ENCODE measurements at places on chromosomes 13 and 19. TPM values are rescaled to one million over a fixed set of nuclear protein-coding genes. Genes with fewer than 3 reads are reported as not detected.

The INSL3 gene
- not detected for total RNA-seq

The KLK10 gene
- not detected for total RNA-seq

The KCNJ14 gene
- 0.65 TPM for total RNA-seq

The FFAR2 gene
- total RNA-seq: 0.95 TPM

The KIR3DL2 gene
- total RNA-seq: not detected

The RASGRP4 gene
- 6.6 TPM for total RNA-seq

The EEF1AKMT1 gene
- 17.4 TPM for total RNA-seq

The ZNF285 gene
- total RNA-seq: 4.2 TPM

The FGF21 gene
- not detected for total RNA-seq

The CATSPERD gene
- not detected for total RNA-seq

The CYP4F8 gene
- total RNA-seq: not detected

The PROZ gene
- not detected for total RNA-seq

The TNFSF13B gene
- total RNA-seq: 13.0 TPM

GRCh38 chr19:51948975-51949374 lies 21.7 kb downstream of the ZNF613 start:
- no peak for DNase-seq

- no peak for DNase-seq
Observed at GRCh38 chr13:109577191-109577700, 209.1 kb downstream of the IRS2 start.

GRCh38 chr13:110391273-110391672 lies 84.2 kb downstream of the COL4A2 start:
- no peak for DNase-seq

DNA sequence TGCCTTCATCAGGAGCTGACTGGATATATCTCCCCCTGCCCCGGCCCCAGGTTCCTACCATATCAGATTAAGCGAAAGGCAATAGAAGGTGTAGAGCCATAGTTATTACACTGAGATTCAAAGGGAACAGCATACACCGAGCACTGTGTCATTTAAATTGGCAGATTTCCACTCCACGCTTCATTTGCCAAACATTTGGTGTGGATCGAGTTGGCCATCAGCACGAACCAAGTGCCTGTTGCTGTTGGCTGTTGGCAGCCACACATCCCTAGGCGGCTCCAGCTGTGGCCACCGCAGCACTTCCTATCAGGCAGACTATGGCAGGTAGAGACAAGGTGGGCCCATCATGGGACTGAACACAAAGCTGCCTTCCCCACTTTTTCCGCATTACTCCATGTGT lies 115.8 kb downstream of the CCNA1 start:
- DNase-seq: no peak

DNA sequence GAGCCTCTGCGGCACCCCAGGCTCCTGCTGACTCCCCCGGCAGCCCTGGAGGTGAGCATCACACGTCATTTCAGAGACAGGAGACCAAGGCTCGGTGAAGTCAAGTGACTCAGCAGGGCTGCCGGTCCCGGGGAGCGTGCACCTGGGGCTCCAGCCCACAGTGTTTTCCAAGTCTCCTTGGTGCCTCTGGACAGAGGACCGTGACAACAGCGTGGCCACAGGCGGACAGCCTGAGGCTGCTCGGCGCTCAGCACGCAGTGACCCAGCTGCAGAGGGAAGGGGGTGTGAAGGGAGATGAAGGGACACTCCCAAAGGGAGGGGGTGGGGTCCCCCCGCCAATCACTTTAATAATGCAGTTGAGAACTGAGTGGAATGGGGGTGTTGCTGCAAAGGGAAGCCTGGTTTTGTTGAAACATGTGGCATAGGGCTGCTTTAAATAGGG lies 17.5 kb upstream of the ASPDH start:
- no peak for DNase-seq

- peak; percentile 91 for DNase-seq
Observed at GRCh38 chr19:56637976-56638555, 4.9 kb upstream of the SMIM17 start.

DNA sequence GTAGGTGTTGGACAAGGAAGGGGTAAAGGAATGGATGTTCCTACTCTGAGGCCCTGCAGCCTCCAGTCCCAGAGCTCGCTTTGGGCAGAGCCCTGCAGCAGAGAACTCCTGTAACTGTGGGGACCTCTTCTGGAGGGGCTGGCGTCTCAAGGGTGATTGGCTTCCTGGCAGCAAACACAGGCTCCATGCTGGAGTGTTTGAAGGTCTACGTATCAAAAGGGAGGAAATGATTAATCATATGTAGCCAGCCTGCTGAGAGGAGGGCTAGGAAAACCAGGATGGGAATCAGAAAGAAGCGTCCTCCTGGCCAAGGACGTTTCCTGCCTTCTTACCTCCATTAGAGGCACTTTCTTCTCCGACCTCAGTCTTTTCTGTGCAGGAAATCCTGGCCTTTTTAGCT lies 208.5 kb downstream of the TSHZ3 start:
- no peak for DNase-seq

DNA sequence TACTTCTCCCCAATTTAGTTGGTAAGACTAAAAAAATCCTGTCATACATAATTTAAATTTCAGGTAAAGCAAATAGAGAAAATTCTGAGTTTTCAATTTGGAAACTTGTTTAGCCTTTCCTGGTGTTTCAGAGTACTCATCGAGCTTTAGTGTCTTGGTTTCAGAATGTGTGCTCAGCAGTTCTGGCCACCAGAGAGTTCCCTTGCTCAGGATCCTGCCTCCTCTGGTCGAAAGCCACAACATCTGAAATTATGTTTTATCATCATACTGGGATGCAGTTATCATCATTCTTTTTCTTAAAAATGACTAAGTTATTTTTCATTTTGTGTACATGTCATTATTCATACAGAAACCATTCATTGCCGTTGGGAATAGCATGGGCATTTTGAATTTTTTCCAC lies 263.2 kb upstream of the SPRY2 start:
- no peak for DNase-seq

DNA sequence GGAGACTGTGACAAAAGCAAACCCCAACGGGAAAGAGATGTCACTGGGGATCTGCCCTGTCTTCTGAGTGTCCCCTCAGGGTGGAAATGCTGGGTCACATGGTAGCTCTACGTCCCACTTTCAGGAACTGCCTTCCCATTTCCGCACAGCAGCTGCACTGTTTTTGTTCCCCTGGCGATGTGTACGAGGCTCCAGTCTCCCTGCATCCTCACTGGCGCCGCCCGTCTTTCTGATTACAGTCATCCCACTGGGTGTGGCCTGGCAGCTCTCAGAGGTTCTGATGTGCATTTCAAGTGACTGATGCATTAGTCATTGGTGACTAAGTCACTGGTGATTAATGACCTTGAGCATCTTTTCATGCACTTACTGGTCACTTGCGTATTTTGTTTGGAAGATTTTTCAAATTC lies 21.2 kb downstream of the PCID2 start:
- peak; percentile 97 for DNase-seq

DNA sequence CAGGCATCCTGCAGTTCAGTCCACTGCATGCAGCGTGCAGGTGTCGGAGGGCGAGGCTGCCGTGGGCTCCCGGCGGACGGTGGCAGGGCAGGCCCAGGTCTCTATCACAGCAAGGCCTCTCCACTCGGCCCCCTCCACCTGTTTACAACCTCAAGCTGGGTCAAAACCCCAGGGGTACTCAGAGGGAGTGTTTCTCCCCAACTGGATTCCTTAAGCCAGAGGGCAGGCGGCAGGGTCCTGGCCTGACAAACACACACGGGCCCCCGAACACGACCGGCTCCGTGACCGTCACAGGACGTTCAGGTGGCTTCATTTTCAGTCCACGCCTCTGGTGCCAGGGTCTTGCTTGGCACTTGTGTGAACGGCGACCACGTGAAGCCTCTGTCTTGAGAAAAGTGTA lies 23.5 kb downstream of the RASA3 start:
- DNase-seq: peak; percentile 55

DNA sequence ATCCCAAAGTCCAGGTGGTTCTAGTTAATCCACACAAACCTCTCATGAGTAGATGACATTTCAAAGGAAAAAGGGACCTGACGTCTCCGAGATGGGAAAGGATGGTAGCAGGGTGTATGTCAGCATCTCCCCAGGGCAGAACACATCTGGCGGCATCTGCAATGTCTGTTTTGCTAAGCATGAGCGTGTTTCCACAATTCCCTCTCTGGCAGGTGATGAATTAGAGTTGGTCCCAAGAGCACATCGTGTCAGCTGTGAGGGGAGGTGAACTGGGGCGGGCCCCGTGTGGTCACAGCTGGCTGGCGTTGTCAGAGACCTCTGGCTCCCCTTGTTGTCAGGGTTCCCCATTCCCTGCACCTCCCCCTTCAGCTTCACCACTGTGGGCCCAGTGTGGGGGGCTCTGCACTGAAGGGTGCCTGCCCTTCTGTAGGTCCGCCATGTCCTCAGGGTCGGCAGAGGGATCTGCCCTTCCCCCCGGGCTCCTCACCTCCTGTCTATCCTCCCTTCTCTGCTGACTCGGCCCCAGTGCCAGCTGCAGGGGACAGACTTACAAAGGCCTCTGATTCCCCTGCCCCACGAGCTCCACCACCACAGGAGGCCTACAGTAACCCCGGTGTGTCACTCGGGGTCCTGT lies 58.2 kb downstream of the CDADC1 start:
- DNase-seq: no peak

DNA sequence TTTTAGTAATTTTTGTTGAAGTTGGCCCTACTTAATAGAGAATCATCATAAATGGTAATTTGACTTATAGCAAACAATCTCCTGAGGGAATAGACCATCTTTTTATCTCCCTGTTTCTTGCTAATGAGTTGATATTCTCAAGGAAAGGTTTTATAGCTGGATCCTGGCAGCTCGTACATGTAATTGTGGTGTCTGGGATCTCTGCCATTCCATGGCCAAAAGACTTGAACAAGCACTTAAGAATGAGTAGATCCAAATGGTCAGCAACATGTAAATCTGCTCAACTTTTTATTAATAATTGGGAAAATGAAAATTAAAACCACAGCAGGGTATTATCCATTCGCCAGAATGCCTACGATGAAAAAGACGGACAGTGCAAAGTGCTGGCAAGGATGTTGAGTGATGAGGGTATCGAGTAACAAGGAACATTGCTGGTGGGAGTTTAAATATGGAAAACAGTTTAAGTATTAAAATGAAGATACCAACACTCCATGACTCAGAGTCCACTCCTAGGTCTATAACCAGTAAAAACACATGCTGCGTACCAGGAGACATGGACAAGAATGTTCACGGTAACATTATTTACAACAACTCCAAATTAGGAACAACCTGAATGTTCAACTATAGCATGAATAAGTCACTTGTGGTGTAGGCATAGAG lies 5.1 kb upstream of the GPR18 start:
- no peak for DNase-seq

- no peak for DNase-seq
Observed at GRCh38 chr19:3664879-3665642, 35.2 kb downstream of the PIP5K1C start.

DNA sequence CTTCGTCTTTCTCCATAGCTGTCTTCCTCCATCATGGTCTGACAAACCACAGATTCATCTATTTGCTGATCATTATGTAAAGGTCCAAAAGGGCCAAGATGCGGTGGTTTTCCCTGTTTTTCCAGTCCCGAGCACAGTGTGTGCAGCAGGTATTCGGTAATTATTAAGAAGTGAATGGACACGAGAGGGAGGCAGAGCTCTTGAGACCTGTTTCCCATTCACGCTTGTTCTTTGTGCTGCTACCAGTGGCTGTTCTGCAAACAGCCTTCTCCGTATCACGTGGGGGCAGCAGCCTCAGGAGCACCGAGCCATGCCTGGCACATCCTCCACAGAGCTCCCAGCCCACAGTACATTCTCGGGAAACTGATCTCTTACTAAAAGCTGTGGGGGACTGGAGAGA lies 50.3 kb downstream of the CCDC70 start:
- peak; percentile 43 for DNase-seq

DNA sequence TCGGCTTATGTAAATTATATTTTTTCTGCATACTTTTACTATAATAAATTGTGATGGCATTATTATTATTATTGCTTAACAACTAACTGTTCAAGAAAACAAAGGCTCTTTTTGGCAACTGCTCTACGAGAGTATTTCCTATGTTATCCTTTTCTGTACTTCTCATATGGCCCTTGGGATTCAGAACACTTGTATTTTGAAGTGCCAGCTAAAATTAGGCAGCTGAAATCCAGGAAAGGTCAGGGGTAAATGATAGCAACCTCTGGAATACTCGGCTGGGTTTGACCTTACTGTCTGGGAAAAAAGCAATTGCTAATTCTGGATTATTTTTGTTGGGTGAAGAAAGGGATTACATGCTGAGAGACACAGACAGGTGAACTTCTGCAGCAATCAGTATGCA lies 23.9 kb downstream of the EDNRB start:
- DNase-seq: no peak

- DNase-seq: no peak
Observed at GRCh38 chr13:80235166-80235966, 105.6 kb downstream of the SPRY2 start.

GRCh38 chr19:55179606-55180484 lies at the start of gene SYT5:
TSS of gene SYT5 (minus strand) at chr19:55180289. CDS start at chr19:55179041, 1,248 bp downstream.
- DNase-seq: no peak

GRCh38 chr13:95381212-95381527 lies 79.9 kb upstream of the ABCC4 start:
- DNase-seq: no peak

GRCh38 chr19:6041071-6041470 lies 63.1 kb upstream of the RANBP3 start:
- DNase-seq: peak; percentile 19

DNA sequence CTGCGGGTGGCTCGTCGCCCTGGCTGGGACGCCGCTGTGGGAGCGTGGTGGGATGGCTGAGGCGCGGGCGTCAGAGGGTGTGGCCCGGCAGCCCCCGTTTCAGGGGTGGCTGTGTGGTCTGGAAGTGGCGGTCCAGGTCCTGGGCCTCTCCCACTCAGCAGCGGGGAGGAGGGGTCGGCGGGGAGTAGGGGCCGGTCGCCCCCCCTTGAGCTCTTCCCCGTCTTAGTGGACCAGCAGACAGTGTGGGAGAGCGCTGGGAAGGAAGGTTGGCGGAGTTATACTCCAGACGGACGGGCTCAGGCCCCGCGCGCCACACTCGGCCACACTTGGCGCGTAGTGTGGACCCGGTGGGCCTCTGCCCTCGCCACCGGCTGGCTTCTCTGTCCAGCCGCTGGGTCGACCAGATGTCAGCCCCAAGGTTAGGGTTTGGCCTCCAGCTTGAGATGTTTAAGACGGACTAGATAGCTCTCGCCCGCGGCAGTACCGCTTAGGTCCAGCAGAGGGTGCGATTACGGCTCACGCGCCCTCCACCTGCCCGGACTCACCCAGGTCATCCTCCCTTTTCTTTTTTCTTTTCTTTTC lies 21.7 kb upstream of the ZNF429 start:
- no peak for DNase-seq

DNA sequence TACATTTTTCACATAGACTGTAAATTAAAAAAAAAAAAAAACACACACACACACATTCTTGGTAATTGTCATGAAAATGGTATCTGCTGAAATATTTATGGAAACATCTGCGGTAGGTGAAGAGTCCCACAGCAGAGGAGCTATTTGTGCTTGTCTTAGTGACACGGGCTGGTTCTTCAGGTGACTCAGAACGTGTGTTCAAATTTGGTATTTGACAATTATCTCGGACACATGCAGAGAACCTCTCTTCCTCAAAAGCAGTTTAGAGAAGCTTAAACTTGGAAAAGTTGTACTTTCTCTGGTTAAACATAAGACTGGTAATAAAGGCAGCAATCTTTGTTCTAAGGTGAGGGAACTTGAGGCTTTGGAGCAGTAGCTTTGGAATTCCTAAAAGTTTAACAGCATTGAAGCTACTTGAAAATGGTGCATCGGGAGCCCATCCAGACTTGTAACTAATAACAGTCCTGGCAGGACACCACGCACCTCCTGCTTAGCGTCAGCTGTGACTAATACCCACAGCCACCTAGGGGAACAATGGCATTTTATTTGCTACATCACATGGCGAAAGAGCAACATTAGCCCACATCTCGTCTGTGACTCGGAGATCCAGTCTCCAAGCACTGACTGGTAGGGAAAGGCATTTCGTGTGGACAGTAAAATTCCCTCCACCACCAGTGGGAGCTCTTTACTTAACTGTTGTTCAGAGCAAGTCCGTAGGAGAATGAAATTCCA lies 1505.1 kb upstream of the SLC10A2 start:
- DNase-seq: no peak
